ENCODE measurements at places on chromosomes 1 and 21.

DNA sequence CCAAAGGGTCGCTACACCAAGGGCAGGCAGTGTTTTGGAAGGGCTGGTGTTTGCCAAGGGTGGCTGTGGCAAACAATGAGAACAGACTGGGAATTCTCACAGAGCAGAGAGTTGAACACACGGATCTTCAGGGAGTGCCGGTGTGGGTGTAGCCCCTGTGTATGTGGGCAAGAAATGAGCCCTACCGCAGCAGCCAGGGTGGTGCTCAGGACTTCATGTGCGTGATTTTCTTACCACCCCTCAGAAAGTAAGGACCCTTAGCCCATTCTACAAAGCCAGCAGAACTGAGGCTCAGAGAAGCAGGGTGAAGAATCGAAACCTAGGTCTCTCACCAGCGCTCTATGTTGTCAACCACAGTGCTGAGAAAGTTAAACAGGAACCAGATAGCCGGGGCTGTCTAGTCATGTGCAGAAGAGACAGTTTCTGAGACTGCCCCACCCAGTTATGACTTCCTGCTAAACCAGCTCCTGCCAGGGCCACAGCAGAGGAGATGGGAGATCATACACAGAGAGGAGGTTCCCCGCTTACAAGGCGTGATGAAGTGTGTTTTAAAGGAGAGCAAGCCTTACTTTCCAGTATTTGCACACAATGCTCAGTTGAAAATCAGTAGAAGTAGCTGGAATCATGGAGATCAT is 21.9 kb upstream of the MORC3 start:
- DNase-seq: peak; percentile 36

GRCh38 chr1:166907051-166907450 is 31.0 kb upstream of the TADA1 start:
- DNase-seq: no peak

GRCh38 chr1:235023711-235024439 is 104.8 kb downstream of the TOMM20 start:
- no peak for DNase-seq

DNA sequence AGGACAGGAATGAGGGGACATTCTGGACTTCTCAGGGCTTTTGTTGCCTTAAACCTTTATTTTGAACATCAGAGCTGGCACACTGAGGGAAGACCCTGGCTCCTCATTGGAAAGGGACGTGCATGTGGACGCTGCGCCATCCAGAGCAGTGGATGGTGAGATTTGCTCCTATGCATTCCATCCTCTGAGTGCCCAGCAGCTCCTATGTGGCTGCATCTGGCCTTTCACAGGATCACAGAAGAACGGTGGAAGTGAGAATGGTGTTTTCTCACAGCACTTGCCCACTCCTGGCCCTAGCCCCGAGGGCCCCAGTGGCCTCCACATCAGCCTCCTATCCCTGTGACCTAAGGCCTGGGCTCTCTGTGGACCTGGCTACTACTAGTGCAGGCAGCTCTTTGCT is 20.6 kb upstream of the CCDC190 start:
- DNase-seq: no peak

- no peak for DNase-seq
Measured at GRCh38 chr1:23869051-23869450, 961 bp upstream of the FUCA1 start.
